ENCODE measurements at places on chromosomes 2 and 18. TPM values are rescaled to one million over a fixed set of nuclear protein-coding genes. Genes with fewer than 3 reads are reported as not detected.

DNA sequence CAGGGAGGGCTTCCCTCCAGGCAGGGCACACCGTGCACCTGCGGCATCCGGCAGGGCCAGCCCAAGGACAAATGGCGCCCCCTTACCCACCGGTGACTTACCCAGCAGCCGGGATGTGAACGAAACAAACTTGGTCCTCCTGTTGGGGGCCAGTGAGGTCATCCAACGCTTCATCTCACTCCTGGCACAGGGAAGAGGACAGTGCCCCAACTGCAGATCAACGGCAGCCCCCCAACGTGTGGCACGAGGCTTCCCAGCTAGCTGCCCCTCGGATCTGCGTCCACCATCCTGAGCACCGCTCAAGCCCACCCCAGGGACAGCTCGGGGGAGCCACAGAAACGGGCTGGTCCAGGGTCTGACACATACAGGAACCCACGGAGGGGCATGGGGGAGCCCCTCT, 12.0 kb downstream of the SNORC start:
- DNase-seq, result no peak

DNA sequence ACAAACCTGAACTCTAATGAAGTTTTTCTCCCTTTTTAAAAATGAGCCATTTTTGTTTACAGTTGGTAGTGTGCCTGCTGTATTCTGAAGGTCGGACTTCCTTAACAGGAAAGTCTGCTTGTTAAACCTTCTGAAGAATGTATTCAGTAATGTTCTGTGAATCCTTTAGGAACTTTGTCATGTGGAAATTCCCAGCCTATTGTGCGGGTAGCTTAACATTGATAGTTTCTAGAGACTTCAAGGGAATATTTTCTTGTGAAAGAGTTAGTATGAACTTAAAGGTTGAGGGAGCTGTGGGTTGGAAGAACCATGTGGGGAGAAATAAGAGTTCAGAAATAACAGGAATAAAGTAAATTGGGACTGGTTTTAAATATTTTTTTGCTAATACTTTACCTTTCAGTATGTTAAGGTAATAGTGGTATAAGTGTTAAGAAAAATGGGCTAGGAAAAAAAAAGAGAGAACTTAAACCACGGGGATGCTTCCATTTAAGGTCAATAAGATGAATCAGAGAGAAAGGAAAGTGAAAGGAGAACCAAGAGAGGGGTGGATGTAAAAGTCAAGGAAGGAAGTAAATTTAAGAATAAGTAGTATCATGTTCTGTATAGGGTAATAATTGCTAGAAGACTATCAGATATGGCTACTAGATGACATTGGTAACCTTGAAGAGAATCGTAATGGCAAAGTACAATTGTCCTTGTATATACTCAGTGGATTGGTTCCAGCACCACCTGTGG, 90.5 kb downstream of the PMS1 start:
- no peak for DNase-seq

MAPK4 gene
- total RNA-seq, result not detected

XPO1 gene
- 220 TPM for total RNA-seq

GRCh38 chr2:181847198-181847556, 44.4 kb upstream of the ITPRID2 start:
- no peak for DNase-seq

SLC4A3 gene
- total RNA-seq, result 14.7 TPM

- no peak for DNase-seq
Measured at GRCh38 chr2:70962885-70963878, 15.2 kb upstream of the ANKRD53 start.

KIF5C gene
- total RNA-seq, result not detected

SLC5A7 gene
- not detected for total RNA-seq

- DNase-seq, result no peak
Measured at GRCh38 chr2:38829971-38830370, 45.8 kb downstream of the DHX57 start.

- no peak for DNase-seq
Measured at GRCh38 chr2:234403751-234404150, 93.1 kb downstream of the ARL4C start.

ACAA2 gene
- total RNA-seq, result 80.1 TPM

- DNase-seq, result no peak
Measured at GRCh38 chr2:197480165-197481036, 19.2 kb downstream of the HSPD1 start.

- no peak for DNase-seq
Measured at GRCh38 chr18:58455314-58456188, 173.3 kb downstream of the ALPK2 start.

DNA sequence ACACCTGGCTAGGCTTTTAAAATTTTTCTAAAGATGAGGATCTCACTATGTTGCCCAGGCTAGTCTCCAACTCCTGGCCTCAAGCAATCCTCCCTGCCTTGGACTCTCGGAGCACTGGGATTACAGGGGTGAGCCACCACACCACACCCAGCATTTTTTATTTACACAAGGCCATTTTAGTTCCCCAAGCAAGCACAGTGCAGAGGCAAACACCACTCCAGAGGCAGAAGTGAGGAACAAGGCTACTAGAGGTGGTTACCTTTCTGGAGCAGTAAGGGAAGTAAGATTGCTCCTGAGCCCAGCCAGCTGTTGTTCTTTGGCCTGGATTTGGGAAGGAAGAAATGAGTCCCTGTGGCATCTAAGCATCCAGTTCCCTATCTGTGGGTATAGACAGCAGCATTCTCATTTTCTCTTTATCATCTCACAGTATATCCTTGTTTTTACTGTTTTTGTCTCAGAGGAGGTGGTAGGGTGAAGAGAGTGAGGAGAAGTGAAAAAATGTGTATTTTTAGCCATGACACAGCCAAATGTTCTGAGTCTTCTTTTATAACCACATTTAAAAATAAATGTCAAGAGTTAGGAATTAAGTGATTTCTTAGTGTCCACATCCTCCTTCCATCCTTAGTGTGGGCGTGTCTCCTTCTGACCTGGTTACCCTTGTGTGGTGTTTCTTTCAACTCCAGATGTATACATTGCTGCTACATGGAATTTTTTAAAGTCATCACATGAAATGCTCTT, 10.5 kb upstream of the TTC39C start:
- DNase-seq, result no peak

GRCh38 chr2:196277002-196277401, 105.6 kb upstream of the STK17B start:
- peak; percentile 72 for DNase-seq

FAM124B gene
- total RNA-seq, result 1.2 TPM

DNA sequence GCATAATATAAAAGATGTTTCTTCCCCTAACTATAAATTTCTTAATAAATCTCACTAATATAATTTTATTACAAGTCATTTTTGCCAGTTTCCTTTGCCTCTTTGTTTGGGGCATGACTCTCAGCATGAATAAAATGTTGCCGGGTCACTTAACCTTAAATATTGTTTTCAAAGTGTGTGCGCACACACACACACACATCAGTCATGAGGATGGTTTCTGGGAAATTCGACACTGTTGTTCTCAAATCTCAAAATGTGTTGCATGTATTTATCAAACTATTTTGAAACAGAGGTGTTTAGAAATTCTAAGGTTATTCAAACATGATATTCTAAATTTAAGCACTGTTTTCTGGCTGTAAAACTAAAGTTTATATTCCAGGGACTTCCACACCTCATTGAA, 31.5 kb downstream of the FAP start:
- no peak for DNase-seq

CBLN2 gene
- 0.33 TPM for total RNA-seq

DNA sequence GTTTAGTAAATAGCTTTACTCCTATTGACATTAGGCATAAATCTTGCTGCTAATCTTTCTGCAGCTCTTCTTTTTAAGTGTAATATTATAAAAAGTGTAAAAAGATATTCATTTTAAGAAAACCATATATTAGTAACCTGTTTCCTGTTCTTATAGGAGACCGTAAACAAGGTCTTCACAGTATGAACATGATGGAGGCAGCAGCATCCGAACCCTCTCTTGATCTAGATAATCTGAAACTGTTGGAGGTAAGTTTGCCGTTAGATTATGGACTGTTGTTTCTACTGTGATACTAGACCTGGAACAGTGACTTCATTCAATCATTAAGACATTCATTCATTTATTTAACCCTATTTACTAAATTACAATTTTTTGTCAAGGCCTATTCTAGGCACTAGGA, 120.0 kb upstream of the FAM117B start:
- DNase-seq, result no peak

DNA sequence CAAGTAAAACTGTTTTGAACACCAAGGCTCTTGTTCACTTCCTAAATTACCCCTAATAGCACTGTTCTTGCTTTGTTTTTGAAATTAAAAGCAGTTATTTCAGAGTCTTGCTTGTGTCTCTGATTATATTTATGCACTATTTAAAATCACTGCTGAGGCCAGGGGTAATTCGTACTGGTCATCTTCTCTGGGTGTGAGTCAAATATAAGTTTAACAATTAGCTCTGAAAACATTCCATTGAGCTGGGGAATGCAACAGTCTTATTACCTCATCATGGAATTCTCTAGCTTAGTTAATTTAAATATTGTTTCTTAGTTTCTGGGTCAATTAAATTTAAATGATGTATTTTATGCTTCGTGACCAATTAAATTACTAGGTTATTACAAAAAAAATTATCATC, 135.0 kb downstream of the MEIS1 start:
- no peak for DNase-seq

GRCh38 chr18:34511879-34512278, 198.2 kb upstream of the DTNA start:
- no peak for DNase-seq
